ENCODE measurements at places on chromosomes 12 and 14.

- no peak for DNase-seq
Observed at GRCh38 chr12:48671231-48671856, 10.7 kb downstream of the KANSL2 start.

GRCh38 chr14:100442036-100442435 lies 118.9 kb downstream of the SLC25A47 start:
- no peak for DNase-seq

- no peak for DNase-seq
Observed at GRCh38 chr12:99302874-99303273, 344.7 kb upstream of the GARIN6 start.

DNA sequence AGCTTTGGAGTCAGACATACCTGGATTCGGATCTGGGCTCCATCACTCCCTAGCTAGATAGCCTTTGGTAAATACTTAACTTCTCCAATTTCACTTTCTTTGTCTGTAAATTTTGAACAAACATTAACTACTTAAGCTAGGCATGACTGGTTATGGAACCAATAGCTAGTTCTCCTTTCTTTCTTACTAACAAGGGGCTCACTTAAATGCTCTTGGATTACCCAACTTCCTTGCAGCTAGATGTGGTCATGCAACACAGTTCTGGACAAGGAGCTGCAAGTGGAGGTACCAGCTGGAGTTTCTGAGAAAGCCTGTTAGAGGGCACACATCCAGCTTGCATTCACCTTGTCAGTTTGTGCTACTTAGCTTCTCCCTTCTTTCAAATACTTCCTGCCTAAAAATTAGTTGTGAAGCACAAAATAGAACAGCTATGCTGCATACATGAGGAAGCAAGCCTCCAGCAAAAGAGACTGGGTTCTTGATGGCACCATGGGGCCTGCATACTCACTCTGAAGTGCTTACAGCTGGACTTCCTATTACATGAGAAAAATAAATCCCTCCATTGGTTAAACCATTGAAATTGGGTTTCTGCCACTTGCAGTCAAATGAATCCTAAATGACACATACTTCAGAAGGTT lies 210.1 kb upstream of the EEA1 start:
- no peak for DNase-seq

DNA sequence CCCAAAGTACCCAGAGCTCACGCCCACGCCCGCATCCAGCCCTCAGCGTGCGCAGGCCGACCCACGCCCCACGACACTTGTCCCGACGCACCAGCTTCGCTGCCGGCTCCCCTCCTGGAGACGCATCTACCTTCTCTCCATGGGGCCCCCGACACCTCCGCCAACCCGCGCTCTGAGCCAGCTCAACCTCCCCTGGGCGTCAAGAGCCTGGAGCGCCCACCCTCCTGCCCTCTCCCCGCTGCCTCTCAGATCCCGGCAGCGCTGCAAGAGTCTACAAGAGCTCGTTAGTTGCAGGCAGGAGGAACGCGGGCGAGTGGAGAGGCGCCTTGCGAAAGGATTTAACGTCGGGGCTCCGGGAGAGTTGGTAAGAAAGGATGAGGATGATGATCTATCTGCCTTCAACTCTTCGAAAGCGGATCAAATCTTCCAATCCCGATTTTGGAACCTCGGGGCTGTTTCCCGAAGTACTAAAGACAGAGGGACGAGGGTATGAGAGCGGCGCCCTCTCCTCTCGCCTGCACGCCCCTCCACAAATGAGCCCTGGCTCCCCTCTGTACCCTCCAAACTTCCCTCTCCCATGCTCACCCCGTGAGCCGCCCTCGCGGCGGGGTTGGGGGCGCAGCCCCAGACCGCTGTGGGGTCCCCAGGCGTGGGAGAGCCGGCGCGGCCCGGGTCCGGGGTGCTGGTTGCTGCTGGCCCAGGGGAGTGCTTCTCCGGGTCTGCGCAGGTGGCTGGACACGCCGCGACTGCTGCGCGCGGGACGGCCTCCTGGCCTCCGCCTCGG lies 979 bp downstream of the LTBP2 start:
- no peak for DNase-seq
